ENCODE measurements at places on chromosomes 12 and 14.

- DNase-seq, result no peak
Measured at GRCh38 chr12:15044471-15044870, 71.6 kb downstream of the PDE6H start.

DNA sequence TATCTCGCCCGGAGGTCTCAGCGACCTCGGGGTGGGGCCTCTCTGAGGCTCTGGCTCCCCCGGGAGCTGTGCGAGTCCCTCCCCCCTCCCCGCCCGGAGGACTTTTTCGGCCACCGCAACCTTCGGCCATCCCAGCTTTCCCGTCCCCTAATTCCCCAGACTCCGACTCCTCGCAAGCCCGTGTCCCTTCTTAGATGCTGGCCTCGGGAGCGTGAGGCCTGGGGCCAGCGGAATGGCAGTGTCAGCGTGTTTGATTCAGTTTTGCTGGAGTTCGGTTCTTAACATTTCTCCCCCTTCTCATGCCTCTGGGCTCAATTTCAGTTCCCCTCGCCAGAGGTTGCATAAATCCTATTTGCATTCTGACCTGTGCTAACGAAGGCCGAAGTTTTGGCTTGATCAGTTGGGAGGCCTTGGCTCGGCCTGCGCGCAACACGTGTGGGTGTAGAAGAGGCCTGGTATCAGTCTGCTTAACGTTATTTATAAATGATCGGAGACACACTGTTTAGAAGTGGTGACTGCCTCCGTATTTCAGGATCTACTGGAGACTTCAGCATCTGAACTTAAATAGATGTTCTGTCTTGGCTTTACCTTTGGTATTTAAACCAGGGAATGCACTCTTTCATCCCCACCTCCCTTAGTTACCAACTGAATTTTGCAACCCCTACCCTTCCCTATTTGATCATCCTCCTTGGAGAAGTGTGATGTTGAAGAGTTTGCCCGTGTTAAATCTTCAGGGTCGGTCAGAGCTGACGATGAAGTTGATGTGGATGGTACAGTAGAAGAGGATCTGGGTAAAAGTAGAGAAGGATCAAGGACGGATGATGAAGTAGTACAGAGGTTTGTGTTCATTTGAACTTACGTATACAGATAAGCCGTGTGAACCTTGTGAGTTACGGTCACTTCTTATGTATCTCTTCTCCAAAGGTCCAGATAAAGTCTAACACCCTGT, 851 bp downstream of the HSP90B1 start:
- DNase-seq, result peak; percentile 19

- no peak for DNase-seq
Measured at GRCh38 chr12:9147461-9147860, 31.7 kb upstream of the A2M start.

DNA sequence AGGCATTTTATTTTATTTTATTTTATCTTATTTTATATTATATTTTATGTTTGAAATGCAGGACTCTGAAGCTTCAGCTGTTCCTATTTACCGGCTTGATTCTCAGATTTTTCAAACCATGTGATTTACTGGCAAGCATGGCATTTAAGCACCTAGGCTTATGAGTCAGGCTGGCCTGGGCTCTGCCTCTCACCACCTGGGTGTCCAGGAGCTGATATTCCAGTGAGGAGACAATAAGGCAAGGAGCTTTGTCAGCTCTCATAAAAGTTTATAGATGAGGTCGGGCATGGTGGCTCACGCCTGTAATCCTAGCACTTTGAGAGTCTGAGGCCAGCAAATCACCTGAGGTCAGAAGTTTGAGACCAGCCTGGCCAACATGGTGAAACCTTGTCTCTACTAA, 2.1 kb downstream of the DAO start:
- DNase-seq, result no peak
